ENCODE measurements at places on chromosomes 2 and 18.

DNA sequence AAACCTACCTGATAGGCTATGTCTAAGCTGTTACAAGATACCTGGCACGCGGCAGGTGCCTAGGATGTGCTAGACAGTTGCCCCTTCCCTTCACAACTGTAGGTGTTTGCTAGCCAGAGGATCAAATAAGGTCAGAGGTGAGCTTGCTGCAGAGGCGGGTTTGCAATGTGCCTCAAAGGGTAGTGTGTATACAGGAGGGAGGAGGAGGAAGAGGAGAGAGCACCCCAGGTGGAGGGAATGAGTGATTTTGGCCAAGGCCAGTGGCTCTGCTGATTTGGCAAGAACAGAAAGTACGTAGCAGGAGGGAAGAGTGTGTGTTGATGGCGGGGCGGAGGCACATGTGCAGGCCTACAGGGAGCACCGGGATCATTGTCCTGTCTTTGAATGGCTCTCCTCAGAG lies 236.5 kb downstream of the HAUS1 start:
- no peak for DNase-seq

GRCh38 chr2:196244966-196245365 lies 73.6 kb upstream of the STK17B start:
- peak; percentile 32 for DNase-seq

DNA sequence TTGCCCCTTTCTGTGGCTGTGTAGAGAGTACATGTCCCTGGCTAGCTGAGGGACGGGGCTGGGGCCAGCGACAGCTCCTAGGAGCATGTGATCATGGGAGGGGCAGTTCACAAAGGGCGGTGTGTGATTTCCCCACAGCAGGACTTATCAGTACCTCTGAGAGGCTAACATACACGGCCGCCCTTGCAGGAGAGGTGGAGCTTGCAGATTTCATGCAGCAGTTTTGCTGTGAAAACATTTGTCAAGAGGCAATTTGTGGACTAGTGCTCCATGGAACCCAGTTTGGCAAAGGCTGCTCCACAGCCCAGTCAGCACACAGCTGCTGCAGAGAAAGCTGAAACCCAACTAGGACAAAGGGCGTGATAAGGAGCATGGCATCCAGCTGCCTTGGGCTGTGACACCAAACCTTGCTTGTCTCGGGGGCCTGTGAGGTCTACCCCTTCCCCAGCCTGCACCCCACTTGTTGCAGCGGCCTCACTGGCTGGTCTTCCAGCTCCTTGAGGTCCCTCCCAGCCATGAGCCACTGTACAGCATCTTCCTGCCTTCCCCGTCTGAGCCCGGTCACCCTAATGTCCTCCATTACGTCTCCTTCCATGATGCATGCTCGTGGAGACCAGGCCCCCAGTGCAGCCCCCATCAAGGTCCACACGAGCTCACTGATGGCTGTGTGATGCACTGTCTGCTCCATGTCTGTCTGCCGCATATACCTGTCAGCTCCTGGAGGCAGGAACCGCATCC lies 121.4 kb upstream of the HDAC4 start:
- no peak for DNase-seq

GRCh38 chr18:46397174-46397573 lies 259.8 kb downstream of the LOXHD1 start:
- no peak for DNase-seq

GRCh38 chr18:28079883-28080282 lies 97.0 kb downstream of the CDH2 start:
- no peak for DNase-seq

DNA sequence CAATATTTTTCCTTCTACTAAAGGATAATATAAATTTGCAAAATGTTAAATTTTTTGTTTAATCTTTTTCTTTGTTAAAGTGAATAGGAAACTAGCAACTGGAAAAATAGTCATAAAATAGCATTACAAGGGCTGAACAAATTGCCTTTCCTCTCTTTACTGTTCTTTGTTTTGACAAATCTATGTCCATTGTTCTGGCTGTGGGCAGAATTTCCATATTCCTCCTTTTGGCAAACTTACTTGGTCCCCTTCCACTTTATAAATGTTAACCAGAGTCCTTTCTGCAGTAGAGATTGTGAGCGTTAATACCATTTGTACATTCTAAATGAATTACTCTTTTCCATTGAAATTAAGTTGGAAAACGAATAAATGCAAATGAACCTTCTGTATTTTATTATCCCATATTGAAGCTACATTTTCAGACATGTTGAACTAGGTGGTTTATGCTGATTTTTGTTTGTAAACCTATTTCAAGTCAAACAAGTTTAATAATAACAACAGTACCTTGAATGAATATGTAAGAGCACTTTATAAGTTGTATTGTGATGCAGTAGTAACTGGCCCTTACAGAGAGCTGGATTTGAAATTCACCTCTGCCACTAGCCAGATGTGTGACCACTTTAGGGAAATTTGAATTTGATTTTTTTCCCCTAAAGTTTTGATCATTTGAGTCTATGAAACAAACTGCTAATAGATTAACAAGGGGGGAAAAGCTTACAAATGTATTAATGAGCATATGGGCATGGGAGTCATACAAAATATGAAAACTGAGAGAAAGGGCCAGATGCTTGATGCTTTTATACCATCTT lies 3.3 kb downstream of the RNF125 start:
- DNase-seq = no peak

- no peak for DNase-seq
Observed at GRCh38 chr2:9799011-9799596, 44.2 kb upstream of the TAF1B start.

GRCh38 chr18:58455314-58456188 lies 173.3 kb downstream of the ALPK2 start:
- no peak for DNase-seq

DNA sequence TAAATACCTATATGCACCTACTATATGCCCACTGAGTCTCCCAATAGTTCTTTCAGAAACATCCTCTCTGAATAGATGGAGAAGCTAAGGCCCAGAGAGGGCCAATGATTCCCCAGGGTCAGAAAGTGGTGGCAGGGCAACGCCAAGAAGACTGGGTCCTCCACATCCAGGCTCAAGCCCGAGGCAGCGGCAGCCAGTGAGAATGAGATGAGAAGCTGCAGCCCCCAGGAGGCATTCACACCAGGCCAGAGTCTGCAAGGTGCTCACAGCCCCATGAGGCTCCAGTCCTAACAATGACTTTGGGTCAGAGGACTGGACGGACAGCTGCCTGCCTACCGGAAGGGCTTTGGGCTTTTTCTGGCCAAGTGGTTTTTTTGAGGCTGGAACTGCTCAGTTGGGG lies 3.5 kb downstream of the TEX261 start:
- peak; percentile 1 for DNase-seq

GRCh38 chr2:199144036-199144435 lies 313.7 kb downstream of the SATB2 start:
- no peak for DNase-seq

DNA sequence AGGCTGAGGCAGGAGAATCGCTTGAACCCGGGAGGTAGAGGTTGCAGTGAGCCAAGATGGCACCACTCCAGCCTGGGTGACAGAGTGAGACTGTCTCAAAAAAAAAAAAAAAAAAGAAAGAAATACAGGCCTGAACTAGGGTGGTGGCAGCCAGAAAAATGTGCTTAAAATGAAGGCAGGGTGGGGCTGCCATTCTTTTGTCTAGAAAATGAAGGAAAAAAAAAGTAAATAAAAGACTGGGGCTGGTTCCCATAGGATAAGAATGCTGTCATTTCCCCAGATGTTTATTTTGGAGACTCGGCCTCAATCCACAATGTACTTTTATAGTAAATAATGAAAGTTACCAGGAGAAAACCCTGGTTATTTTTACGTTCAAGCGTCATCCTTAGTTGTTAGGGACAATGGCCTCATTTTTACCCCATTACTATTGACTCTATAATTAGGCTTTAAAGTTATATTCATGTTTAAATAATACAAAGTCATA lies 58.9 kb downstream of the ATP8B1 start:
- no peak for DNase-seq

- DNase-seq = no peak
Observed at GRCh38 chr2:237675316-237675715, 47.9 kb downstream of the LRRFIP1 start.

DNA sequence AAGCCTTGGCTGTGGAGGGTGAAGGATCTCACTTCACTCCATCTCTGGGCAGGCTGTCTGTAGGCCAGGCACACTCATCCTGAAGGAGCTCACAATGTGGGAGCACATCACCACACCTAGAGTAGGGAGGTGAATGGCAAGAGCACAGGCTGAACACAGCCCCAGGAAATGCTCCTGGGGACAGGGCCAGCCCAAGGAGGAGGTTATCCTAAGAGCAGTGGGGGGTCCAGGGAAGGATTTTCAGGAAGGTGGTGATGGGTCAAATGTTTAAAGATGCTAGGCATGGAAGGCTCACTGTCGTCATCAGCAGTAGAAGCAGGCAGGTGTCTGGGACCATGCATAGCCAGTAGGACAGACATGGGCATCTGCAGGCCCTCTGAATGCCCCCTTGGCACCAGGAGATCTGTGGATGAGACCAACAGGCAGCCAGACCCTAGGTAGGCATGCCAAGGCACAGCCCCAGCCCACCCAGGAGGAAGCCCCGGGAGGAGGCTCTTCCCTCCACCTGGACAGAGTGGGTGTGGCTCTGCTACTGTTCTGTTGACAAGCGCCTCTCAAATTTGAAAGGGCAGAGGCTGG lies 91.7 kb upstream of the RAB6C start:
- no peak for DNase-seq

DNA sequence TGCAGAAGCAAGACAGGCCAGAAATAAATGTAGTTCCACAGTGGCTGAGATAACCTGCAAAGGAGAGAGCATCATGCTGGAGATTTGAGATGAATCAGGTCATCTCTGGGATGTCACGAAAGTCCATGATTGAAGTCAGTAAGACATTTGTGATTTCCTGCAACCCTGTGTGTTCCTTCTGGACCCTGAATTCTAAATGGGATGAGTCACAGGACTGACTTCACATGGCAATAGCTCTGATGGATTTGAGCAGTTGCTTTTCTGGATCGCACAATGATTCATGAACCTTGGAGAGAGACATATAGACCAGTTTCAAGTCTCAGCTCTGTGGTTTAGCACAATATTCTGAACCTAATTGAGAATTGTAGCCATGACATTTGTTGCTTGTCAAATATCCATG lies 102.9 kb downstream of the TSN start:
- no peak for DNase-seq

GRCh38 chr2:201942531-201942930 lies 91.1 kb upstream of the FZD7 start:
- DNase-seq = no peak

GRCh38 chr2:23008440-23008839 lies 376.5 kb upstream of the KLHL29 start:
- DNase-seq = no peak

DNA sequence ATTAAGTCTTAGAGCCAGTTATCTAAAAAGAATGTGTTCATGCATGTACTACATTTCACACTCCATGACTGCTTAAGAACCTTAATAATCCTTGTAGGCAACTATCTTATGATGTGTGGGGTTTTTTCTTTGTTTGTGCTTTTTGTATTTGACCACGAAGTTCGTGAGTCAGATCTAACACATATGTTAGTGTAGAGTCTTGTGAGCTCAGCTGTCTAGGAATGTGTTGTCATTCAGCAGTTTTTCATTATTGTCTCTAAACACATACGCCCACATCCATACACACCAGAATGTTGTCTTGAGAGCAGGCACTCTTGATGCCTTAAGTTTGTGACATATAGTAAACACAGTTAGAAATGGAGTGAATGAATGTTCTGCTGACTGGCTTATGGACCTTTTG lies 38.4 kb downstream of the CAB39 start:
- peak; percentile 54 for DNase-seq

GRCh38 chr2:18684206-18685038 lies 95.1 kb upstream of the NT5C1B start:
- peak; percentile 55 for DNase-seq

DNA sequence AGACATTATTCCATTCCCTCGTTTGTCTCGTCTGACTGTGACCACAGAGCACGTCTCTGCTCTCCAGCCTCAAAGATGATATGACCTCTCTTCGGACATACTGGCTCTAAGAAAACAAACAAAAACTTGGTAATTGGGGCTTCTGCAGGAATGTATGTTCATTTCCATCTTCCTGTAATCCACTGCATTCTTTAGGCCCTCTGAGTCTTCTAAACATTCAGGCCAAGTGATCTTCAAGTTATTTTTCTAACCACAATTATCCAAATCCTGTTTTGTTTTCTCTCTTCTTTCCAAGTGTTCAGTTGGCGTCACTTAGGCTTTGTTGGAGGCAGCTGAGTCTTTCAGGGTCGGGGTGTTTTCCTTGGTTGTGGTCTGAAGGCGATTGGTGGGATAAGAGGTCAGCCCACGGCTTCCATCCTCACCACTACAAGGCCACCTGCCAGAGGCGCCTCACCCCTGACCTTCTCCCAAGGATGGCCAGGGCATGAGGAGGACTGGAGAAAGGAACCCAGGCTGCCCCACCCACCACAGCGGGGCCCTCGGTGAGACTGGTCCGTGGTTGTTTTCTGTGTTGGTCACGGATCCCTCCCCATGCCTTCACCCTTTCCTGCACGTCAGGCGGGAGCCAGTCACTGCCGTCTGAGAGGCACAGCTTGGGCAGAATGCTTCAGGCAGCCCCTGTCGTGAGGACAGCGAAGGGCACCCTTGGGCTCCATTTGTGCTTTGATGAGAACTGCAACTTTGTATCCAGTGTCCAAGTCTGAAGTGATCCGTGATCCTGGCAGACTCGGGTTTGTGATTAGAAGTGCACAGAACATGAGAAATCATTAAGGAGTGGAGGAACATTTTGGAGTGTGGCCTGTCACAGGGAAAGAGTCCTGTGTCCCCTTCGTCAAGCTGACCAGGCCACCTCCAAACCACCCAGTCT lies 88.6 kb upstream of the FHL2 start:
- peak; percentile 83 for DNase-seq

Data from AG20443 (cell line).